ENCODE measurements at places on chromosomes 7 and 10.
A peak's percentile ranks its signal among the peaks of the same experiment; 100 is the strongest.

DNA sequence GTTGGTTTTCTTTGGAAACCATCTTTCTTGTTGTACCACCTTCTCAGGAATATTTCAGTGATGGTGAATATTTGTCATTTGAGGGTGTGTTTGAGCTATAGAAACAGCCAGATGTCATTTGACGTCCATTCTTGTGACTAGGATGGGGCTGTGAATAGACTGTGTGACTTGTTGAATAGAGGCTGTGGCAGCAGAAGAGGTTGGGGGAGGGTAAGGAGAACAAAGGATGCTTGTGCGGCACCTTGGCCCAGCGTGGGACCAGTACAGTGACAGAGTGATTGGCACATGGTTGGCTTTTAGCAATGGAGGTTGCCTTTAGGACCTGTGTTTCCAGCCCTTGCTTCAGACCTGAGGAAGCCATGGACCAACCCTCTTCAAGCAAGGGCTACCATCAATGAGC lies 11.3 kb downstream of the DMBT1 start:
- DNase-seq: no peak

GRCh38 chr7:129210989-129211312 lies 13.9 kb upstream of the AHCYL2 start:
- DNase-seq: no peak

GRCh38 chr7:18320971-18321567 lies 174.5 kb upstream of the HDAC9 start:
- peak; percentile 66 for DNase-seq

DNA sequence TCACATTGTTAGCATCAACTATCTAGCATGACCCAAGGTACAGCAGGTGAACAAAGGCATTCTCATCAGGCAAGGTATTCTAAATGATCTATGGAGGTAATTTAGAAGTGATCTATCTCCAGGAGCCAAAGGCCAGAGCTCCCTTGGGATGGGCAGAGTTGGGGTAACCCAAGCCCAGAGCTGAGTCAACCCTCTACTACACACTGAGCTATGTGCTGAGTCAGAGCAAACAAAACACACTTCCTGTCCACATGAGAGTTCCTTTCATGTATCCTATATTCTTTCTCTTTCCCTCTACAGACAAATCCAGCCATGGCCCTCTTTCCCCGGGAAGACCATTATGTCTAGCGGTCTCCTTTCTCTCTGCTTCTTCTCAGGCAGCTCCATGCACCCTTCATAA lies 68.2 kb upstream of the AGK start:
- DNase-seq: no peak

- DNase-seq: no peak
Measured at GRCh38 chr10:36794981-36795380, 330.4 kb upstream of the ANKRD30A start.

DNA sequence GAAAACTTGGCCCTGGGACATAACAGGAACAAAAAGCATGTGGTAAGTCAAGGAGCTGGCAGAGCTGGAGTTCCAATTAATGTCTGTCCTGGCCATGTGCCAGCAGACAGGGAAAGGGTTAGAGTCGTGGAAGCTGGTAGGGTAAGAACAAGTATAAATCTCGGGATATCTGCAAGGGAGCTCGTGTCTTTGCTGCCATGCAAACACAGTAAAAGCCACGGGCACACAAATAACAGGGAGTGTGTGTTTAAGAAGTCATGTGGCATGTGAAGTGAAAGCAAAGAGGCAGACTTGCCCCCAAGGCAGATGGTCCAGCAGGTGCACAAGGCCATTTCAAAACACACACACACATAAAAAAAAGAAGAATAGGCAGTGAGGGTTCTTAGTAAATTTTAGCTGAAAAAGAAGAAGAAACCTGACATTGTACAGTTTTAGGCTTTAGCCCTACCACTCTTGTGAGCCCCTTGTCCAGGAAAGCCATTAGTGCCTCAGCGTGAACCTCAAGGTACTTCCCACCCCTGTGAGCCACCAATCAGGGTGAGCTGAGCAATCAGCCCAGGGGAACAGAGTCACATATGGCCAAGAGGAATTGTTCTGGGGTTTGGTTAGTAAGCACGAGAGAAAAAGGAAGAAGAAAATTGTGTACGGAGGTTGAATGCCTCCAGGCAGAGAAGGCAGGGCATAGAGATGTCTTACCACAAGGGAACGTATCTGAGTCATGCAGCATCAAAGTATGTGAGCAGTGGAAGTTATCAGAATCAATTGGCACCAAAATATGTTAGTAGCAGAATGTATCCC lies 32.8 kb upstream of the ARHGAP12 start:
- peak; percentile 70 for DNase-seq

DNA sequence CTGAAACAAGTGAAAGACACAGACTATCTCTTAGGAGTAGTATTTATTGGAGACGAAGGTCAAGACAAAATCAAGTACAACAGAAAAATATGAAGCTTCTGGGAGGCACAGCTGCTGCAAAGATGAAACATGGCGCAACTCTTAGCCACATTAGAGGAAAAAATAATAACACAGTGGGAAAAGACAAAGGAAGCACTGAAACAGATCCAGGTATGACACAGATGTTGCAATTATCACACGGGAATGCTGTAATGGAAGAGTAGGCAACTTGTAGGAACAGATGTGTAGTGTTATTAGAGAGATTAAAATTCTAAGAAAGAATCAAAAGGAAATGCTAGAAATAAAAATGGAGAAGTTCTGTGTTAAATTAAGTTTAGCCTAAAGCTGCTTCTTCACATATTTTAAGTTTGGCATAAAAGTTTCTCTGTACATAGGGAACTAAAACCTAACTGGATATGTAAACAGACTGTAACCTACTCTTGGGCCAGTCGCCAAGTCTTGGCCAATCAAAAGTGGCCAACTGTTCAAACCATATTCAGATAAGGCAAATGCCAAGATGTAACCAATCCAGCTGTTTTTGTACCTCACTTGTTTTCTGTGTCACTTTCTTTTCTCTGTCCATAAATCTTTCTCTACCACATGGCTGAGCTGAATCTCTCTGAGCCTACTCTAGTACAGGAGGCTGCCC lies 1132.0 kb upstream of the LRRTM3 start:
- DNase-seq: peak; percentile 4

DNA sequence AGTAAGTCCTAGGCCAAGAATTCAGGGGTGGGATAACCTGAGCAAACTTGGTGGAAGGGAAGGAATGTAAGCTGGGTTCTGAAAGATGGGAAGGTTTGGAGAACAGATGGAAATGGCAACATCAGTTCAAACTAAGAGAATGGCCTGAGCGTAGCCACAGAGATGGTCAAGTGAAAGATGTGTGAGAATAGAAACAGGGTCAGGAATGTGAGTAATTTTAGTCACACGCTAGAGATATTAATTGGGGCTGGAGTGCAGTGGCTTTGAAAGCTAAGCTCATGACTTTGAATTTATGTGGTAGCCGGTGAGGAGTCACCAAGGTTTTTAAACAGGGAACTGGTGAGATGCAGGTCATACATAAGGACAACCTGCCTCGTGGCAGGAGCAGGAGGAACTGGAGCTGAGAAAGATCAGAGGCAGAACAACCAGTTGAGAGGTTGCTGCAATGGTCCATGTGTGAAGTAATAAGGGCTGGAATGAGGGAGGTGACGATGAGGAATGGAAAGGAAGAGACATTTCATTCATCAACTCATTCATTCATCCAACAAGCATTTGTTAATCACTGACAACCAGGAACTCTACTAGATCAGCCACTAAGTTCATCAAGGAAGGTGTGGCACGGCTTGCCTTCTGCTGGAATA lies 12.9 kb upstream of the SORBS1 start:
- no peak for DNase-seq

Data from astrocyte of the spinal cord (primary cell).